ENCODE measurements at places on chromosomes 2 and 18.

DNA sequence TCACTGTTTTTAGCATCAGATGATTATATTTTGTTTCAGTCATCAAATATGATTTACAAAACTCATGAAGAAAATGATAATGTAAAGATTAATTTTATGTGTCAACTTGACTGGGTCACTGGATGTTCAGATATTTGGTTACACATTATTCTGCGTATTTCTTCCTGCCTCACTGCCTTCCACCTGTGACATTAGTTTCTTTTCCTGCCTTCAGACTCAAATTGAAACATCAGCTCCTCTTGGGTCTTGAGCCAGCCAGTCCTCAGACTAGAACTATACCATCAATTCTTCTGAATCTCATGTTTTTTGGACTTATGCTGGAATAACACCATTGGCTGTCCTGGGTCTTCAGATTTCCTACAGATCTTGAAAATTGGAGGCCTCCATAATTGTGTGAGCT, 96.7 kb downstream of the ZNF385B start:
- no peak for DNase-seq

DNA sequence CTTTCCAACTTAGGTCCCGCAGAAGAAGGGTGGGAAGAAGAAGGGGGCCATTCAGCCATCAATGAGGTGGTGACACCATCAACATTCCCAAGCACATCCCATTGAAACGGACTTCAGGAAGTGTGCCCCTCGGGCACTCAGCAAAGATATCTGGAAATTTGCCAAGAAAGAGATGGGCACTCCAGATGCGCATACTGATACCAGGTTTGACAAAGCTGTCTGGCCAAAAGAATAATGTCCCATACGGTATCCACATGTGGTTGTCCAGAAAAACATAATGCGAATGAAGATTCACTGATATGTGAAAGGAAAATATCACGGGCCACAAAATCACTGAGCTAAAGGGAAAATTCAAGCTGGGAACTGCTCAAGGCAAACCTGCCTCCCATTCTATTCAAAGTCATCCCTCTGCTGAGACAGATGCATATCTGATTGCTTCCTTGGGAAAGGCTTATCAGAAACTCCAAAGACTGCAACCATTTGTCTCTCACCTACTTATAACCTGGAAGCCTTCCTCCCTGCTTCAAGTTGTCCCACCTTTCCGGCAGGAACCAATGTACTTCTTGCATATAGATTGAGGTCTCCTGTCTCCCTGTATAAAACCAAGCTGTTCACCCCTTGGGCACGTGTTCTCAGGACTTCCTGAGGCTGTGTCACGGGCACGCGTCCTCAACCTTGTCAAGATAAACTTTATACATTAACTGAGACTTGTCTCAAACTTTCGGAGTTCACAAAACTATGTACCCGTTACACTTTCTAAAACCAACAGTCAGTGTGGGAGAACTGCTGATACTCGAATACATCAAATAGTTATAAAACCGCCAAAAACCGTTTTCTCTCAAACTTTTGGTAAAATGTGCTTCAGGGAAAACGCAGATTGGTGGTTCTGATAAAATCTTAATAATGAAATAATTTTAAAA, 1.3 kb upstream of the PDK1 start:
- DNase-seq: no peak

DNA sequence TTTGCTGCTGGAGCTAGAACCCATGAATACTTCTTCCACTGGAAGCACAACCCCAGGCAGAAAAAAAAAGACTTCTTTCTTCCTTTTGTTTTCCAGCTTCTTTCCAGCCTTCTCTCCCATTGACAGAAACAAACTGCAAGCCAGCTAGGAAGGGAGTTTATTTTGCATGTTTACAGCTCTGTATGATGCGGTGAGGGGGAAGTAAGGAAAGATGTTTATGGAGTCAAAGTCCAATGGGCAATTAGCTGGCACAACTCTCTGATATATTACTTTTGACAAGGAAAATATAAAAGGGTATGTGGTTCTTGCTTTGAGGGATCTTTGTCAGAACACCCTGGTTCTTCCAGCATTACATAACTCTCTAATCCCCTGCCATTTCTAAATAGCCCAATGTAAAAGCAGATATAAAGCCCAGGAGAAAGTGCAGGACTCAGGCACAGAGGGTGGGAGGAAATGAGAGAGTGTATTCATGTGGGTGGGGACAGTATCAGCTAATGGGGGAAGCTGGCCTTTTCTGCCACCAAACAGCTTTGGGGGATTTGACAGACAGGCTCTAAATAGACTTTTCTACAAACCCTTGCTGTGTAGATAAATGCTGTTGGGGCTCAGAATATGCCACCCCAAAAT, 9.3 kb upstream of the NMS start:
- no peak for DNase-seq

DNA sequence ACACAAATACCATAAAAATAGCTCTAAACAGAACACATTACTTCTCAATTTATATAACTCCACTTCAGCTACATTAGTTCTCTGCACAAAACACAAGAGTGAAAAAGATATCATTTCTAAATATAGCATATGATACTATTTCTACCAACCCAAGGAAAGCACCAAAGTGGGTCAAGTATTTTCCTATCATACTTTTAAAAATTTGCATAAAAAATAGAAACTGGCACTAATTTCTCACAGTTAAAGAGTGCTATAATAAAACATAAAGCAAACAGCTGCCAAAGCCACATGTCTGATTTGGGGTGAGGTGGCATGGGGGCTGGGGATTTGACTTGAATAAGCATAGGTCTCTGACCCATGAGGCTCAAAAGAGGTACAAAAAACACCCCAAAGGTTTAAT, 61.5 kb downstream of the BARD1 start:
- DNase-seq: no peak

DNA sequence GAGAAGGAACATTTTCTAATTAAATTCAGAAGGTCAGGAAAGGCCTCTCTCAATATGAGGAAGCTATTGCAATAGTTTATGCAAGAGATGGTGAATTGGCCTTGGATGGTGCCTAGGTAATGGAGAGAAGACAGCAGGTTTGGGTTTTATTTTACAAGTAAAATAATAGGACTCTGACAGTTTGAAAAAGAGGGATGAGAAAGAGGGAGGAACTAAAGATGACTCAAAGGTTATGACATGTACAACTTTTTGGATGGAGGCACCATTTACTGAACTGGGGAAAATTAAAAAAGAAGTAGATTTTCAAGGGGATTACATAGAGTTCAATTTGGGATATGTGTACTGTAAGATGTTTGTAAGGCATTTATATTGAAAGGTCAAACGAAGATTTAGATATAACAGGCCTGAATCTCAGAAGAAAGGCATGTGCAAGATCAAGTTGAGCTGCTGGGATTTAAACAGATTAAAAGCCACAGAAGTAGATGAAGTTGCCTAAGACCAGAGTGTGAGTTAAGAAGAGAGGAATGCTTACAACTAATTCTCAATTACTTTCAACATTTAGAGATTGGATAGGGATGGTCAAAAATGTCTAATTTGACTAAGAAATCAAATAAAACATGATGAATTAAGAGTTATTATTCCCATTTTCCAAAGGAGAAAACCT, 12.3 kb upstream of the ASNSD1 start:
- peak; percentile 45 for DNase-seq

GRCh38 chr2:85135660-85135914, 2.4 kb downstream of the TCF7L1 start:
- DNase-seq: no peak

Measured in fibroblast of mammary gland (primary cell).